Sigmoid colon (tissue), 7 donors: ENCODE measurements at places on chromosomes 7 and 10. TPM values are rescaled to one million over a fixed set of nuclear protein-coding genes. Genes with fewer than 3 reads are reported as not detected.
A peak's percentile ranks its signal among the peaks of the same experiment; 100 is the strongest.

DNA sequence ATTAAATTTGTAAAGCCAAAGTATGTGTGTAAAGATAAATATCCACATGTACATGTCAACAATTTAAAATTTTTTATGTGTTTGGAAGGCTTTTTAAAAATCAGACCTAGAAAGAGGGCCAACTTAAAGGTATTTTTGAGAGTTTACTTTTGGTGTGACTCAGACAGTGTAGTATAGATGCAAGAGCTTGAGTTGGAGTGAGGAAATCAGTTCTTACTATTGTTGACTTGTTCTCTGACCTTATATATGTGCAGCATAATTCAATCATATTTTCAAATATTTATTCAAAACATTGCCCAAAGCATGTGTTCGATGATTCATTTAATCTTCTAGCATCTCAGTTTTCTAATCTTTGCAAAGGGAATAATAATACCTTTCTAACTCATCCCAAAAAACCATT lies 243.7 kb upstream of the PRKCQ start:
- H3K36me3 ChIP-seq, result no peaks in the 10 kb centered on the region
- no peak overlapping the region for H3K4me3 ChIP-seq
- DNase-seq, result no peak
- H3K27me3 ChIP-seq, result no peaks in the 10 kb centered on the region
- no peak overlapping the region for H3K27ac ChIP-seq

GRCh38 chr7:49639068-49639593 lies 134.3 kb upstream of the VWC2 start:
- H3K4me3 ChIP-seq, result no peak overlapping the region
- no peaks in the 10 kb centered on the region for H3K36me3 ChIP-seq
- H3K27me3 ChIP-seq, result no peaks in the 10 kb centered on the region
- DNase-seq, result no peak

Gene DPCD
- total RNA-seq, result 80.2 TPM

DNA sequence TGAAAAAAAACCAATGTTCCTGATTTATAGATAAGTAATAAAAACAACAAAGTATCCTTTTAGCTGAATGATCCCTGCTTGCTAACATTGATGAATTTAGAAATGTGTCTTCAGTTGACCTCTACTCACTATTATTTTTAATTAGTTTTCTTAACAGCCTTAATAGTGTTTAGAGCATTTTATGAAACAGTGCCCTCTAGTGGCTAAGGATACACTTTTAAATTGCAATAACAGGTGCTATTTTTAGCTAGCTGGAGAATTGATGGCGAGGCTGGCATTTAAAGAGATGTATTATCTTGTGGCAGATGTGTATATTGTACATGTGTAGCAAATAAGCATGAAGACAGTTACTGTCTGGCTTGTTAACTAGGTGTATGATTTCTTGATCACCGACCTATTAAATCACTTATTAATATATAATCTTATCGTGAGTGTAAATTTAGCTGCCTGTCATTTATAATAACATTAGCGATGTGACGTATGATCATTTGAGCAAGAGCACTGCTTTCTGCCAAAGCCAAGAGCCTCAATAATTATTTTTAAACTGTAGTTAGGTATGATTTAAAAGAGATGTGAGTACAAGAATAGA lies 451.9 kb downstream of the DPP6 start:
- DNase-seq, result no peak
- no peak overlapping the region for H3K4me3 ChIP-seq
- H3K27me3 ChIP-seq, result no peaks in the 10 kb centered on the region
- no peak overlapping the region for H3K27ac ChIP-seq
- peaks cover 20% of the 10 kb centered on the region for H3K4me1 ChIP-seq

DNA sequence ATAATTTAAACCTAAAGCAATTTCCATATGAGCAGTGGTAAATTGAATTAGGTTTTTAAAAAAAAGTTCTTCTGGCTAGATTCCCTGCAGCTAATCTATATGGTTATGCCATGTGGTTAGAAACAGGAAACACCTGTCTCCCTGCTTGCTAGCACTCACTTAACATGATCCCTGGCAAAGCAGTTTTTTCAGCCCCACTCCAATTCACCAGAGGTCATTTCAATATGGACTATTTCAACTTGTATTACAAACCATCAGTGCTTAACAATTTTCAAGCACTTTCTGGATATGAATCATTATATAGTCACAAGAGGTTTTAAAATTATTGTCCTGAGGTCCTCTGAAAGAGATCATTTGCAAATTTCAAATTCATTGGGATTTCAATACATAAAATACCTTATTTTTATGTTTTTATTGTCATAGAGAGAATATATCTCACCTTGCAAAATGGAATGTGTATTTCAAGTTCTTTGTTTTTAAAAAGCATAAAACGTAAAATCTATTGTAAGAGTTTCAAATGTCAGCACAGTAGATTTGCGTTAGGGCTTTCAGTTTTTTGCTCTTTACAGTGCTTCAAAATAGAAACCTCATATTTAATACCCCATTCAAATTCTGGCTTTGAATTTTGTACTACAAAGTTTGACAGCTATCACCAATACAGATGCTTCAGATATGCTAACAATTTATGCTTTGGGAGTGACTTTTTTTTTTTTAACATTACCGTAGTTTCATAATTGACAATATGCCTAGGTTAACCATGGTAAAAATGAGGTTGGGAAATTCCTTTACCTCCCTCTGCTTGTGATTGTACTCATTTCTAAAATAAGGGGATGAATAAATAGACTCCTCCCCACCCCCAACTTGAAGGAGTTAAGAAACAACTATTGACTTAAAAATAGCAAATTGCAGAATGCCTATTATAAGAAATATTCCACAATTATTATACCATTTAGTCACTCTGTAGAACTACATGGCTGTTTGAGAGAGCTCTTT lies 117.5 kb upstream of the HGF start:
- H3K27ac ChIP-seq, result no peak overlapping the region
- H3K4me3 ChIP-seq, result no peak overlapping the region
- H3K27me3 ChIP-seq, result no peaks in the 10 kb centered on the region
- no peaks in the 10 kb centered on the region for H3K4me1 ChIP-seq
- no peaks in the 10 kb centered on the region for H3K36me3 ChIP-seq
- no peak for DNase-seq

Gene KMT2C
- 55.8 TPM for total RNA-seq

Gene SPDYE2
- not detected for total RNA-seq

- no peaks in the 10 kb centered on the region for H3K36me3 ChIP-seq
- H3K4me1 ChIP-seq, result peaks cover 25% of the 10 kb centered on the region
- no peaks in the 10 kb centered on the region for H3K27me3 ChIP-seq
- H3K4me3 ChIP-seq, result peak overlapping the region; percentile 57
- DNase-seq, result no peak
These were observed 50.5 kb upstream of the GTF2I start for GRCh38 chr7:74606909-74607510.

DNA sequence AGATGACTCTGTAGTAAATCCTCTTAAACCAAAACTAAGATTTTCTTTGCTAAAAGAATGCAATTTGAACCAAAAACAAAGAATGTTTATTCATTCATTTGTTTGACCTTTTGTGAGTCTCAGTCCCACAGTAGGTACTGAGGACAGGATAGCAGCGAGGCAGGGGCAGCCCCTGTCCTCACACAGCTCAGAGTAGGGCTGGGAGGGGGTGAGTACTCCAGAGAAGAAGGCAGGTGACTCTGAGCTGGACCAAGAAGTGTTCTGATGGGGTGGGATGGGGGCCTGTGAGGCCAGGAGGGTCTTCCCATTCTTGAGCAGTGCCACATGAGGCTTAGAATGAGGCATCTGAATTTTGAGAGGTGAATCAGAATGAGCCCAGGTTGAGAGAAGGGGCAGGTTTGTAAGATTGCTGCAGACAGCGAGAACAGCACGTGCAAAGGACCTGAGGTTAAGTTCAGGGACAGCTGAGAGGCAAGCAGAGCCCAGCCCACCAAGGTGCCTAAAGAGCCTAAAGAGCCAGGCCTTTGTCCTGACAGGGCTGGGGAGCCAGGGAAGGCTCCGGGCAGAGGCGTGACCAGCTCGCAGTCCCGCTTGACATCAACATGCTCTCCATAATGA lies 56.9 kb upstream of the CHST15 start:
- H3K4me3 ChIP-seq, result no peak overlapping the region
- H3K27me3 ChIP-seq, result no peaks in the 10 kb centered on the region
- no peaks in the 10 kb centered on the region for H3K36me3 ChIP-seq
- peaks cover 35% of the 10 kb centered on the region for H3K4me1 ChIP-seq
- no peak overlapping the region for H3K27ac ChIP-seq

Gene NXPH1
- total RNA-seq, result not detected

DNA sequence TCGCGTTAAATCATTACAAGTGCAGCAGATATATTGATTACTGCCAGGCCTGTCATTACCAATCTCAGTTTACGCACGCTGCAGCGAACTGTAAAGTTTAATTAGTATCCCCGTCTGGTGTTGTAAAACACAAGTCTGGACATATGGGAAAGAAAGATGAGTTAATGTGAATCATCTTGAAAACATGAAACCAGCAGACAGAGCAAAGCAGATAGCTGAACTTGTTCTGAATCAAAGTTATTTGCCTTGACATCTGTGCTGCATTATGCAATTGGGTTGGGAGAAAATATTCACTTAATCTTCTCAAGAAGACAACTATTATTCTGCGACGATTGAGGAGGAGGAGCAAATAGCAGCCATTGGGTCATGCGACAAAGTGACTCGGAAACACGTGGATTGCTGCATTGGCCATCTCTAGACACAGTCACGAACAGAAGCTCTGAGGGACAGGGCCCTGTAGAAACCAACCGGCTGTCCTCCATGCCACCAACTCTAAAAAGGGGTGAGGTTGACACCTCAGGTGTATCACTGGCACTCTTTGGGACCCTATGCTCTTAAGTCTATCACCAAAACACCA lies 156.3 kb upstream of the C7orf33 start:
- H3K4me1 ChIP-seq, result no peaks in the 10 kb centered on the region
- no peaks in the 10 kb centered on the region for H3K36me3 ChIP-seq
- H3K27ac ChIP-seq, result no peak overlapping the region
- no peak overlapping the region for H3K4me3 ChIP-seq
- no peaks in the 10 kb centered on the region for H3K27me3 ChIP-seq

DNA sequence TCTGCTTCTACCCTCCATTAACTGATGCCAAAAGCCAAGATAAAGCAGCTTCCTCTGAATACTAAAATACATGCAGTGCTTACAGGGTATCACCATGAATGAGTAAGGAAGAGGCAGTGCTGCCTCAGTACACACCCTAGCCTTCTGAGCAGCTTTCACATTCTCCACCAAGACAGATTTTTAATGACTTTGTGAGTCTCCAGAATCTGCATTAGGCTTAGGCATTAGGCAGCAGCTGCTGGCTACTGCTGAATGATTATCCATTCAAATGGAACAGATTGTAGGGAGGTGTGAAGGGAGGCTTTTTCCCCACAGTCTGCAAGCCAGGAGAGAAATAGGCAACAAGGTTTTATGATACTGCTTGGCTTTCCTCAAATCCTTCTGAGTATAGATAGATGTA lies 1226.7 kb upstream of the LRRN3 start:
- no peak for DNase-seq
- H3K4me1 ChIP-seq, result no peaks in the 10 kb centered on the region
- H3K27ac ChIP-seq, result no peak overlapping the region
- no peaks in the 10 kb centered on the region for H3K36me3 ChIP-seq

DNA sequence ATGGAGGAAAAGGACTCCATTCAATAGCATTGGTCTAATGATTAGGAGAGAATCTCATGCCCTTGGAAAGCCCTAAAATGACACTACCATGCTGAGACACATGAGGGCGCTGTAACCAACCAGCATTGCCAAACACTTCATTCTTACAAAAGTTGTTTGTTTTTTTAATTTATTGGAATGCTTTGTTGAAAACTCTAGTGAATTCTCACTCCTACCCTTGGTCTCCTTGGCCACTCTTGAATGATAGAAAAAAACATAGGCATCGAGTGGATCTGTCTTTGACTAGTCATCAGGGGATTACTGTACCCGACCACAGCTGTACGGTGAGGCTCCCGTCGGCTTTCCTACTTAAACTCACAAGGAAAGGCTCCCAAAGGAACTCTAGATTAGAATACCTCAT lies 29.3 kb upstream of the ADD3 start:
- no peak overlapping the region for H3K27ac ChIP-seq
- H3K27me3 ChIP-seq, result no peaks in the 10 kb centered on the region
- no peaks in the 10 kb centered on the region for H3K4me1 ChIP-seq
- no peak for DNase-seq

GRCh38 chr10:34551295-34551694 lies 263.8 kb downstream of the PARD3 start:
- no peak overlapping the region for H3K27ac ChIP-seq
- H3K4me3 ChIP-seq, result no peak overlapping the region
- no peak for DNase-seq

DNA sequence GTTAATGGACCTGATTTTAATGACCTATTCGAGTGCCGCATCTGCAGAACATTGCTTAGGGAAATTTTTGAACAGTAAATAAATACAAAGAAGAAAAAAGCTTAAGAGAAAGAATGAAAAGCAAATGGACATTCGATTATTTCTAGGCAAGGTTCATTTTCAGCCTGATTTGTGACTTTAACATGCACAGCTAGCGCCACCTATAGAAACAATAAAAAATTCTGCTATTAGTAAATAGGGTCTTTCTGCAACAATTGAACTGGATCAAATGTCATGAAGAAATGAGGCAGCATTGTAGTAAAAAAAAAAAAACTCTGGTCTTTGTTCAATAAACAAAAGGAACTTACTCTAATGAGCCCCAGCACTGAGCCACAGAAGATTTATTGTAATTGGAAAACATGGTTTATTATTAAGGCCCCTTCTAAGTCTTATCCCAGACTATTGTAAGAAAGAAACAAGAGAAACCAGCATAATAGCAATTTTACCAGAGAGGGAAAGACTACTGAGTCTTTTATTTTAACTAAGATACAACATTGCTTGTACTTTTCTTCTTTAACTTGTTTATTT lies 41.4 kb upstream of the GHITM start:
- H3K27me3 ChIP-seq, result no peaks in the 10 kb centered on the region
- H3K4me3 ChIP-seq, result no peak overlapping the region
- no peaks in the 10 kb centered on the region for H3K4me1 ChIP-seq
- H3K27ac ChIP-seq, result no peak overlapping the region
- no peaks in the 10 kb centered on the region for H3K36me3 ChIP-seq
- no peak for DNase-seq

Gene AZGP1
- 4.7 TPM for total RNA-seq

Gene CFTR
- total RNA-seq, result 1.1 TPM

- H3K4me3 ChIP-seq, result no peak overlapping the region
- H3K4me1 ChIP-seq, result peaks cover 7% of the 10 kb centered on the region
These were observed 53.5 kb downstream of the BMS1 start for GRCh38 chr10:42836096-42836495.

DNA sequence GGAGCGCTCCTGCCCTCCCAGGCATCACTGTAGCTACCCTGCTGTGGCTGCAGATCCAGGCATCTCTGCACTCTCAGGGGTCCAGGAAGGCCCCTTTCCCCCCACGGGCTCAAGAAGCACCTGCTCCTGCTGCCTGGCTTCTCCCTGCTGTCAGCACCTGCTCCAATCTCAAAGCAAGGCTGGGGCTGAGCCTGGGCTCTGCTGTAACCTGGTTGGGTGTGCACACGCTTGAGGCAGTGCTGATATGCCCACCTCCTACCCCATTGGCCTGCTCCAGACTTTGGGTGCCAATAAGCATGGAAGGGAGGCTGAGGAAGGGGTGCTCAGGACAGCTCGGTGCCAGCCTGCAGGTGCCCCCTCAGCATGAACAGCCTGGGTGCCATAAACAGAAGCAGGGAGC lies 185.0 kb downstream of the ZNF438 start:
- peaks cover 17% of the 10 kb centered on the region for H3K4me1 ChIP-seq
- no peak overlapping the region for H3K4me3 ChIP-seq
- no peak for DNase-seq
- no peaks in the 10 kb centered on the region for H3K27me3 ChIP-seq
